ENCODE measurements at places on chromosomes 7 and 10.

- DNase-seq = no peak
These were observed 61.8 kb upstream of the DNAJB6 start for GRCh38 chr7:157274991-157275427.

DNA sequence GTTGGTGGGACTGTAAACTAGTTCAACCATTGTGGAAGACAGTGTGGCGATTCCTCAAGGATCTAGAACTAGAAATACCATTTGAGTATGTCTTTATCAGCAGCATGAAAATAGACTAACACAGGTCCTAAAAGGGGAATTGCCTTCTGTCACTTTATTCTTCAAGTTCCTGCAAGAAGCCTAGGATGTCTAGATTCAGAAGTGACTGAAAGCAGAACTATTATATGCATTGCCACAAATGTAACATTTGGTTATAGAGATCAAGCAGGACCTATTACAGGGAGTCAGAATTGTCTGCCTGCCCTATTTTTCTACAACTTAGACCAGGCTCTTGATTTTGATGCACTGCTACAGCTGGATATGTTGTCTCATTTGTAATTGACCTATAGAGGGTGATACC, 364.7 kb downstream of the SORCS1 start:
- no peak for DNase-seq

DNA sequence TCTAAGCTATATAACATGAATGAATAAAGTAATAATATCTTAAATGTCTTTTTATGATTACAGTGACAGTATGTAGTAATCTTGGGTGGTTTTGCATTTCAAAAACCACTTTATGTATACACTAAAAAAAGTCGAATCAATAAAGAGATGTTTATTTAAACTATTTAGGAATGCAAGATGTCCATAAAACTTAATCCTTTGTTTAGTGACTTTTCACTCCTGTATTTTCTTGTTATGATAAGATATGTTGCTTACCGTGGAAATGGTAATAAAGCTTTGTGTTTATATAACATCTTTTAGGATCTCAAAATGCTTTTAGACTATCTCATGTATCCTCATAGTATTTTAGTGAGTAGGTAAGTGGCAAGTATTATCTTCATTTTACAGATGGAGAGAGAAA, 48.5 kb downstream of the SP4 start:
- DNase-seq = no peak

DNA sequence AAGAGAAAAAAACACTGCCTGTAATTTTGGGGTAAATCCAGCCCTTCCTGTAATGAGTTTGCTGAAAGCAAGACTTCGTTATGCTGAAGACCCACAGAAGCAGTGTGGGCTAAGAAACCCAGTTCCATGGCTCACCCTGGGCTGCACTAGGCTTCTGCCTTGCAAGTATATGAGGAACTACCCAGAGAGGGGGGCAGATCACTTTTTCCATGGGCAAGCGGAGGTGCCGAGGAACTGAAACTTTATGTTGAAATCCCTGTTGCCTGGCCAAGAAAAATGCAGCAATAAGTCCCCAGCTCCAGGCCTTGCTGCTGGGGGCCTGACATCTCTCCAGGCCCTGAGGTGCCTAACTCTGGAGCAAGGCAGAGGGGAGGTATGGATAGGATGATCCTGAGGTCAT, 8.5 kb downstream of the RASSF4 start:
- DNase-seq = no peak

DNA sequence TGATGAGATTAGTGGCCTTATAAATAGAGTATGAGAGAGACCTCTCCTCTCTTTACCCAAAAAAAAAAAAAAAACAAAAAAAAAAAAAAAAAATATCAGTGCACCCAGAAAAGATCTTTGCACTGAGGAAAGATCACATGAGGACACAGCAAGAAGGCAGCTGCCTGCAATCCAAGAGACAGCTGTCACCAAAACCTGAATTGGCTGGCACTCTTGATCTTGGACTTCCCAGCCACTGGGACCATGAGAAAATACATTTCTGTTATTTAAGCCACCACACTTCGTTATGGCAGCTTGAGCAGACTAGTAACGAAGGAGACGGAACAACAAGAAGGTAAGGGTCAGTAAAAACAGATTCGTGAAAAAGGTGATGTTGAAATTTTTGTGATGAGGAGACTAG, 47.0 kb downstream of the TMEM106B start:
- no peak for DNase-seq

- no peak for DNase-seq
These were observed 431.2 kb downstream of the RPS24 start for GRCh38 chr10:78464856-78465267.

GRCh38 chr7:20666444-20666843, 51.0 kb downstream of the ABCB5 start:
- no peak for DNase-seq

GRCh38 chr7:11540271-11540761, 291.7 kb downstream of the THSD7A start:
- no peak for DNase-seq
